ENCODE measurements at places on chromosomes 5 and 9.

GRCh38 chr5:159832073-159832472, 84.2 kb upstream of the ADRA1B start:
- DNase-seq = no peak

DNA sequence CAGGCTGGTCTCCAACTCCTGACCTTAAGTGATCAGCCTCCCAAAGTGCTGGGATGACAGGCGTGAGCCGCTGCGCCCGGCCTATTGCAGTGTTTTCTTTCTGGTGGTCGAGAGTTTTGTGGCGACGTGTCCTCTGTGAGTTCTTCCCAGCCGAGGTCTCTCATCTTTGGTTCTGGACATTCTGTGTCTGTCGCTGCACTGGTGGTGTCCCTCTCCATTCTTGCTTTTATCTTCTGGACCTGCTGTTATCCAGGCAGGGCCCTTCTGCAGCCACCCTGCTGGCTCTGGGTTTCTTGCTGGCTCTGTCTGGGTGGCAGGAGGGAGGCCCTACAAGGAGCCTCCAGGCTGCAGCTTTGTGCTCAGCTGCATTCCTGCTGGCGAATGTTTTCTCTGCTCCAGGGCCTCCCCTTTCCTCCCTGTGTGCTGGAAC, 49.1 kb upstream of the EXOC3 start:
- DNase-seq = no peak

- DNase-seq = peak; percentile 66
Observed at GRCh38 chr5:116068028-116068632, 16.7 kb upstream of the COMMD10 start.

DNA sequence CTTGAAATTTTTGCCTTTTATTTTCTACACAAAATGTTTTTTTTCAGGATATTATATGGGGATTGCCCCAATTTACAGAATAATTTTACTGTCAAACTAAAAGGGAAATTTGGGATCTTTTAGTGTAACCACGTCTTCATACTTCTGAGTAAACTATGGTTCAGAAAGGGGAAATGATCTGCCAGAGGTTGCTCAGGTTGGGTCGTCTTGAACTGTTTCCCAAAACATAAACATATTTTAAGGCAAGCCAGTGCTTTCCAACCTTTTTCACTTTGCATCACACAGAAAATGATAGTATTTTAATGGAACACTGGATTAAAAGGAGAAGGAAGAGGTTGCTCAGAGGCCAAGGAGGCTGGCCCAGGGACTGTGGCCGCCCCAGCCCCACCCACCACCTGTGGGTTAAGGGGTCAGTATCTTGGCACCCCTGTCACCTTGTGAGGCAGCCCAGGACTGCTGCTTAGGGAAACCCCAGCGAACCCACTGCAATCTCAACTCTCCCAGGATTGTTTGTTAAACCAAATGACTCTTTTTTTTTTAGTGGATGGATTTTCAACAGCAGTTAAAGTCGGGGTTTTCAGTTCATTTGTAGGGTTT, 142.7 kb upstream of the DHFR start:
- no peak for DNase-seq

DNA sequence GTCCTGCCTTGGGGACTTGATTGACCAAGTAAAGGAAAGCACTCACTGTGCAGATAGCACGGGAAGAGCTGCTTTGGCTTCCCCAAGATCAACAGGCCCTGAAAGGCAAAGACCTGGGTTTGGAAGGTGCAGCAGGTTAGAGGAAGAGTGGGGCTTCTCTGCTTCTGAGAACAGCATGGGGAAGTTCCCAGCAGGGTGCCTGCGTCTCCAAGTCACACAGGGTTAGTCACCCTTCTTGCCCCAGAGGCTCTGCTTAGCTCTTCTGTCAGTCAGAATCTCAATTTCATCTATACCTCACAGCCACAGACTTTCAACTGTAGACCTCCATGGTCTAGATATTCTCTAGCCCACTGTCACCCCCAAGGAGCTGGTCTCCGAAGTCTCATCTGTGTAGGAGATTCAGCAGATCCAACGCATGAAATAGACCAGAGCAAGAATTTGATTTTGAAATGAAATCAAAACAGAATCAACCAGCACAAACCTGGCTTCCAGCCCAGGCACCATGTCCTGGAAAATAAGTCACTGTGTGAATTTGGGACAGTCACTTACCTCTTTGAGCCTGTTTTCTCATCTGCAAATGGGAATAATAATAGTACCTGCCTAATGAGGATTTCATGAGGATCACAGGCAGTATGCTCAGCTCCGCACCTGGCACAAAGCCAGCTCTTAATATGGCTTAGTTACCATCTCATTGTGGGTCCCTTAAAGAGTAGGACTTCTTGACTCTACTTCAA, 64.0 kb downstream of the SFXN1 start:
- DNase-seq = no peak

DNA sequence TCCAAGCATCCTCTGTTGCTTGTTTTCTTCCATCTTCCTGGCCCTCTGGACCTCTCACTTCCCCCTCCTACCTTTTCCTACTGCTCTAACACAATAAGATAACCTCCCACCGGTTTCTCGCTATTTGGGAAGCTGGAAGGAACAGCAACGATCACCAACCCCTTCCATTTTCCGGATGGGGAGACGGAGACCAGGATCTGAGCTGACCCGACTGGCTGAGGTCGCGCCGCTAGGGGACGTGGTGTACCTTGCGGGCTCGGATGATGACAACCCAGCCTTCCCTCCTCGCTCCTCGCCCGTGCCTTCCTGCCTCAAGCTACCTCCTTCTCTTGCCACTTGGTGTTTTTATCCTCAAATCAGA, 1.9 kb downstream of the LPAR1 start:
- no peak for DNase-seq

Data from hematopoietic multipotent progenitor cell treated with erythropoietin and hydrocortisone succinate and interleukin-3 and kit ligand, for 8 days (in vitro differentiated cells).